T-cell (primary cell): ENCODE measurements at places on chromosomes 12 and 14.

GRCh38 chr14:64983439-64984310 is 3.0 kb upstream of the FNTB start:
- DNase-seq, result peak; percentile 33

DNA sequence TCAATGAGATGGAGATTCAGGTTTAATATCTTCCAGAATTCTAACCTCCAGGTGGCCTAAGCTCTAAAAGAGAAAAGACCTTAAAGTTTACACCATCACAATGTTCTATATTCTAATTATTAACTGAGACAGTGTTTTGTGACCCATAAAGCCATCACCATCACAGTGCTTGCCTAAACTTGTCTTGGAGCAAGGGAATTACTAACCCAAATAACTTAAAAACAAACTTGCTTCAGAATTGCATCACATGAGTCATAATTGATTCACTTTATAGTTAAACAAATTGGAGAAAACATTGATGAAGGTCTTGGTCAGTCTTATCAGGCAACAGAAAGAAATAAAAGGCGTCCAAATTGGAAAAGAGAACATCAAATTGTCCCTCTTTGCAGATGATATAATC is 54.5 kb upstream of the ALG10 start:
- no peak for DNase-seq

GRCh38 chr12:92745856-92746550 is 43.2 kb downstream of the PLEKHG7 start:
- DNase-seq, result no peak

DNA sequence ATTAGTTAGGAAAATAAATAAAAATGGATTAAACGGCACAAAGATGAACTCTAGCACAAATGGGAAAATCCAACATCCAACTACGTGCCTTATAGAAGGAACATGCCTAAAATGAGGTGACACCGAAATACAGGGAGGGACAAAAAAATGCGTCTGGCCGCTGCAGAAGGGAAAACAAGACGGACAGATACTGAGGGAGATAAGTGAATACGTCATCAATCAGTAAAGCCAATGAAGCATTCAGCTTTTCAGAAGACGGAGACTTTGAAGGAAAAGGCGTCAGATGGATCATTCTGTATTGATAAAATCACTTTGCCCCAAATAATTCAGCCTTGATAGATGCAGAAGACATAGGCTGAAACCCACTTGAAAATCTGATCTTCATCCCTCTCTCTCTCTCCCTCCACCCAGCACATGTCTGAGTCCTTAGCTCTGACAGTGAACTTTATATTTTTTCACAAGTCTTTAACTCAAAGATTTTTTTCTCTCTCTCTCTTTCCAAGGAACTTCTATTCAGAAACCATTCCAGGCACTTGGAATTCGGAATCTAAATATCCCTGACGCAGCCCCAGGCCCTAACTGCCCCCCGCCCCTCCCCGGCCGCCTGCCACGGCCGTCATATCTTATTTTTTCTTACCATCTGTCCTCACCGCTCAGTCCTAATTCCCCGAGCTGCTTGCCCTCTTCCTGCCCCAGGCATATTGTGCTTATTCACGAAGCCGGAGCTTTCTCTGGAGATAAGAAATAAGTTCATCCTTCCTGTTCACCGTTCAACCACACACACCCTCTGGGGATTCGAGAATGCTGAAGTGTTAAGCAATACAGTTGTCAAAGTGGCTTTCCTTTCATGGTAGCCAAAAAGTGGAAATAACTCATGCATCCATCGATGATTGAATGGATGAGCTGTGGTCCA is 35.5 kb upstream of the RFLNA start:
- DNase-seq, result no peak

DNA sequence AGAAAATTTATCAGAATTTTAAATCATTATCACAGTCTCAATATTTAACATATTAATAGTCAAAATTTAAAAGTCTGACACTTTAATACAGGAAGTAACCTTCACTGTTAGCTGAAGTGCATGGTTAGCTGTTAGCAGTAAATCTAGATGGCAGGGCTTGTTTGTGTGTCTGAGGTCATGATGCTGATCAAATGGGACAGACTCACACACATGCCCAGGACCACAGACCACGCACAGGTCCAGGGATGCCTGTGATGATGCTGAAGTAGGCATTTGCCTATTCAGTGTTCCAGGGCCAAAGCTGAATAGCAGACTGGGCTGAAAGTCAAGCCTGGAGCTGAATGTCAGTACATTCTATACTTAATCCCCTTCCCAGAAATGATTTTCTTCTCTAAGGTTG is 20.5 kb downstream of the FNTB start:
- no peak for DNase-seq

DNA sequence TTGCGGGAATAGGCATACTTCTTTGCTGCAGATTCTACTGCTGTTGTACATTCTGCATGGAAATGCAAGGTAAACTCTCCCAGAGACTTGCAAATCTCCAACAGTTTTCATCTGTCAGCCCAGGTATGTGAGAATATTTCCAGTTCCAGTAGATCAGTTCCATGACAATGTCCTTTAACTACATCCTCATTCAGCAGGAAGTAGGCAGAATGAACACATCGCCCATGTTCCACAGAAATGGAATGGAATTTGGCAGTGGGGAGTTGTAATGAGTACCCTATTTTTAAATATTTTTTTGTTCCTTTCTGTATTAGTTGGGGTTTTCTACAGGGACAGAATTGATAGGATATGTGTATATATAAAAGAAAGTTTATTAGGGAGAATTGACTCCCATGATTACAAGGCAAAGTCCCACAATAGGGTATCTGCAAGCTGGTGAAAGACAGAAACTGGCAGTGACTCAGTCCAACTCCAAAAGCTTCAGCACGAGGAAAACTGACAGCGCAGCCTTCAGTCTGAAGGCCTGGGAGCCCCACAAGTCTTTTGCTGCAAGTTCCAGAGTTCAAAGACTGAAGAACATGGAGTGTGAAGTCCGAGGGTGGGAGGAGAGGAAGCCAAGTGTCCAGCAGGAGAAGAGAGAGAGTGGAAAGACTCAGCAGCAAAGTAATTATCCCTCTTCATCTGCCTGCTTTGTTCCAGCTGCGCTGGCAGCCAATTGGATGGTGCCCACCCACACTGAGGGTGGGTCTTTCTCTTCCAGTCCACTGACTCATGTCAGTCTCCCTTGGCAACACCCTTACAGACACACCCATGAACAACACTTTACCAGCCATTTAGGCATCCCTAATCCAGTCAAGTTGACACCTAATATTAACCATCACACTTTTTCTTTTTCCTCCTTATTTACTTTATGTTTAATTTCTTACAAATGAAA is 110.4 kb upstream of the SCAF11 start:
- DNase-seq, result no peak

DNA sequence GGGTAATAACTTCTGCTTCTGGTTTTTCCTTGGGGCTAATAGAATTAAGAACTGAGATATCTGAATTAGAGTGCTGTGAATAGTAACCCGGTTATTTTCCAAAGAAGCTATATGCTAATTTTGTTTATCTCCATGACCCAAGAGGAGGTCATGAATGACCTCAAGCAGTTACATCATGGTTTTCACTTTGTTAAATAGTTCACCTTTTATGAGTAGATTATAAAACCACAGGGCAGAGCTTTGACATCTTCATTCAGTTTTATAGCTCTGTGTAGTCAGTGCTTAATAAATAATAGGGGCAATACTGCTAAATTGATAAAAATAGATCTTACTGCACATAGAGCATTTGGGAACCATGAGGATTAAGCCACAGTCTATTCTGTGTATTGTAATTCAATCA is 462.2 kb downstream of the LRIG3 start:
- DNase-seq, result no peak

- DNase-seq, result no peak
Measured at GRCh38 chr14:93566065-93566693, 135.4 kb downstream of the UNC79 start.

- DNase-seq, result no peak
Measured at GRCh38 chr12:58086930-58087329, 145.6 kb downstream of the ATP23 start.

DNA sequence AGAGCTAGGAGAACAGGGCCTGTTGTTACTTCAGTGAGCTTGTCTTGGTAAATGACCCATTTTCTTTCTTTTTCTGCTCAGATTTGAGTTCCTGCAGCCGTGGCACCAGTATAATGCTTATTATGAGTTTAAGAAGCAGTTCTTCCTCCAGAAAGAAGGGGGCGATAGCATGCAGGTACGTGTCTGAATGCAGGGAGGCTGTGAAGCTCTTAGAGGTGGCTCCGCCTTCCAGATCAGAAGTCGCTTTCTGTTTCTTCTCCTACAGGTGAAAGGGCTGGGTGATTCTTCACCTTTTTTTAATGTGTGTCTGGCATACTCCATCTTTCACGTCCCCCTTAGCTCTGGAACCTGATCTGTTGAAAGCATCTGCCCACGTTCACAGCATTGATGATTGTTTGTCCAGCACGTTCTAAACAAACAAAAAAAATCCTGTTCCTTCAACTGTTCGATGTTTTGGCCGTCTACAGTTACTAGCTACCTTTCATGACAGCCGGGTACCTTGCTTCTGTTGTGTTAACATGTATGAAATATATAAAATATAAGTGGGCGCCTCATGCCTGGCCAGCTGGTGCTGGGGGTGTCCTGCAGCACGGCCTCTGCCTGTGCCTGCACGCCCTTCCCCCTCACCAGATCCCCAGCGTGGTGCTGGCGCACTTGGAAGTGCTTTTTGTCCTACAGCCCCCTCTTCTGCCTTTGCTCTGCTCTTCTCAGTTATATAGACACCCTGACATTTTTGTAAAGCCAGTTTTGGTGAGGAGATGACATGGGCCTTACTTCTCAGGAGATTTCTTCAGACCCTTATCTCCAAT is 44.6 kb downstream of the SFSWAP start:
- peak; percentile 29 for DNase-seq
